Daoy (cell line): ENCODE measurements at places on chromosomes 1 and 21. TPM values are rescaled to one million over a fixed set of nuclear protein-coding genes. Genes with fewer than 3 reads are reported as not detected.

PGD gene
- total RNA-seq = 78.7 and 82.7 TPM in 2 replicates

ZNF691 gene
- 10.3 and 11.8 TPM in 2 replicates for total RNA-seq

GJB3 gene
- total RNA-seq = not detected in 2 replicates

CD48 gene
- not detected in 2 replicates for total RNA-seq

GFI1 gene
- total RNA-seq = 0.06 and 0.30 TPM in 2 replicates

RNU1-2 gene
- total RNA-seq = 306 and 832 TPM in 2 replicates

NKAIN1 gene
- total RNA-seq = 0.27 and 0.63 TPM in 2 replicates

PARP1 gene
- 237 and 242 TPM in 2 replicates for total RNA-seq

KCNJ9 gene
- total RNA-seq = not detected in 2 replicates

OR6N1 gene
- total RNA-seq = not detected in 2 replicates

FCRL2 gene
- not detected in 2 replicates for total RNA-seq

DNA sequence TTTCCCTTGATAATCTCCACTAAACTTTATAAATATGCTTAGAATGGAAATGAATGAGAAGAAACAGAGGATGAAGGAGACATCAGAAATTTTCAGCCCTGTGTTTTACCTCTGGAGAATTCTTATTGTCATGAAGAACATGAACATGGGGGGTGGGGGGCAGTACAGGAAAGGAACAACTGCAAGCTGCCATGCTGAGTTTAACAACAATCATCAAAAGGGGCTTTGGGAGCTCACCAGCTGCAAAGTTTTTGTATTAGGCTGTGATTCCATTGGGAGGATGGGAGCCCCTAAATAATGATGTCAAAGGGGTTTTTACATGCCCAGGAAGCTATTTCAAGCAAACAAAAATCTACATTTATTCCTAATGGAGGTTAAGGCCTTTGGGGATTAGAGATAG is 103.3 kb downstream of the AKT3 start:
- no peak for DNase-seq

- no peak for DNase-seq
Measured at GRCh38 chr21:27536319-27536718, 569.4 kb upstream of the ADAMTS5 start.

DNA sequence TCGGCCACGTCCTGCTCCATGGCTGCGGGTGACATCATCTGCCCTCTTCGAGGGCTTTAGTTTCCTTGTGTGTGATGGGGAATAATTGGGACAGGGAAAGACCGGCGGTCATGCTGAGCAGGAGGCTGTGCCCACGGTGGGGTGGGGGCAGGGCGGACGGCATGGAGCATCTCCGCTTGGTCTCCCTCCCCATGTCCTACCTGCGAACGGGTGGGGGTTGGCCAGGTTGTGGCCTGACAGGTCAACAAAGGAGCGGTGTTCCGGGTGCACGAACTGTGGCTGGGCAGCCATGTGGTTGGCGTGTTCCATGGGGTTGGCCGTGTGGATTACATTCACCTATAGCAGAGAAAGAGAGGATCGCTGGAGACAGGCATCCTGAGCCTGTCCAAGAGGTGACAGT is 80.0 kb downstream of the PIK3CD start:
- no peak for DNase-seq

GRCh38 chr21:42145569-42146272 is 73.2 kb upstream of the ABCG1 start:
- DNase-seq = peak; percentile 68

DNA sequence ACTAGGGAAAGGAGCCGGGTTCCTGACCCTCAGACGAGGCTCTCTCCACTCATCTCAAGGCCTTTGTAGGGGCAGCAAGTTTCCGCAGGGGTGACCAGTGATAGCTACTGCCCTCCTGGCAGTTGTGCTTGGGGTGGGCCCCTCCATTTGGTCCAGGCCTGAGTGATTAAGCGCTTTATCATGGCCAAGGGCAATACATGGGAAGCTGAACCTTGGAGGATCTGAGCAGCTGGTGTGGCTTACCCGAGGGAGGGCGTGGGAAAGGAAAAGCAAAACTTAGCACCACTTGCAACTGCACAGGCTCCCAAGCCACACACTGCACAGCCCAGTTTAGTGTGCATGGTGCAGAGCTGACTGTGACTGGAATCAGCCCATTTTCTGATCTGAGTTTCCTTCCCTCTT is 47.8 kb downstream of the GADD45A start:
- peak; percentile 61 for DNase-seq

DNA sequence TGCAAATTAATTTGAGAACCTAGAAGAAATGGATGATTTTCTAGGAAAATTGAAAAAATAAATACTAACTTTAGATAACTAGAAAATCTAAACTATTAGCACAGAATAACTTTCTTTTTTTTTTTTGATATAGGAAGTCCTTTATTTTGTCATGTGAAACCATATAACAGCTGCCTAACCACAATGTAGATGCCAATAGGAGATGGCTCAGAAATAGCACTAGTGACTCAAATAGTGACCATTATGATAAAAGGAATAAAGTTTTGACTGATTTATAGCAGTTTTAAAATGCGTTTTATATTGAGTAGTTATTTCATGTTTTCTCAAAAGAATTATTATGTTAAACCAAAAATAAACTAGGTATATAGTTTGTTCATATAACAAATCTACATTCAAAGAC is 158.0 kb upstream of the CACYBP start:
- DNase-seq = no peak

DNA sequence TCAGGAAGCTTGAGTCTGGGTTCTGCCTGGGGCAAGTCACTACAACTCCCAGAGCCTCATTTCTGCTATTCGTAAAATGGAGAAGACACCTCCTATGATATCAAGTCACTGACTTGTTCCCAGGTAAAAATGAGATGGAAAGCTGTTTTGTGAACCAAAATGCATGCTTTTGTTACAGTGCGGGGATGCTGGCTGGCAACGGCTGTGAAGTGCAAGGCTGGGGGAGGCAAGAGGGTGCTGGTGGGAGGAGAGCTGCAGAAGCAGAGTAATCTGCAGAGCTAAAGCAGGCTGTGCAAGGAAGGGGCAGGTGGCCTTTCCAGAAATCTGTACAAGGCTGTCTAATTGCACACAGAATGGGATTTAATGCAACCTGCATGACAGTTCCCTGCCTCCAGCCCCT is 150.9 kb downstream of the CNIH3 start:
- DNase-seq = no peak

DNA sequence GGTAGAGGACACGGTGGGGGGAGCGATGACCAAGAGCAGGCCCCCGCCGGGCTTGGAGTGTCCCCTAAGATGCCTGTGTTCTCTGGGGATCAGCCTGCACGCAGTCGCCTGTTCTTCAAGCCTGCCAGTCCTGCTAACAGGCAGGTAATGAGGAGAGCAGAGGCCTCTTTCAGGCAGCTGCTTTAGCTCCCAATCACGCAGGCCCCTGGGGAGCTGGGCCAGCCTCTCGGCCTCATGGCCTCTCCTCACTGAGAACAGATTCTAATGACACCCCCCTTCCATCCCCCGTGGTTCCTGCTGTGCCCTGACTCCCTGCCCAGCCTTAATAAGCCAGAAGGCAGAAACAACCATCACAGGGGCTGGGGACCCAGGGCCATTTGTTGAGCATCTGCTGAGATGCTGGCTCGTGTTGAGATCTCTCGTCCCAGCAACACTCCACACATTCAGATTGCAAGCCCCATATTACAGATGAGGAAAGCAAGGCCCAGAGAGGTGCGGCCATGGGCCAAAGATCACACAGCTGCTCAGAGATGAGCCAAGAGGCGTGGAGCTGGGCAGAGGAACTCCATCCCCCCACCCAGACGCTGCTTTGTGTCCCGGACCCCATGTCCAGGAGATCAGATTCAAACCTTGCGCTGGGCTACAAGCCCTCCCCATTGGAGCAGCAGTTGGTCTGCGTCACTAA is 71.6 kb upstream of the CASZ1 start:
- DNase-seq = no peak

- no peak for DNase-seq
Measured at GRCh38 chr21:27219068-27219467, 252.2 kb upstream of the ADAMTS5 start.

- DNase-seq = no peak
Measured at GRCh38 chr1:109385417-109385816, 12.3 kb downstream of the SORT1 start.

GRCh38 chr1:221335161-221336101 is 406.5 kb downstream of the DUSP10 start:
- DNase-seq = peak; percentile 69

DNA sequence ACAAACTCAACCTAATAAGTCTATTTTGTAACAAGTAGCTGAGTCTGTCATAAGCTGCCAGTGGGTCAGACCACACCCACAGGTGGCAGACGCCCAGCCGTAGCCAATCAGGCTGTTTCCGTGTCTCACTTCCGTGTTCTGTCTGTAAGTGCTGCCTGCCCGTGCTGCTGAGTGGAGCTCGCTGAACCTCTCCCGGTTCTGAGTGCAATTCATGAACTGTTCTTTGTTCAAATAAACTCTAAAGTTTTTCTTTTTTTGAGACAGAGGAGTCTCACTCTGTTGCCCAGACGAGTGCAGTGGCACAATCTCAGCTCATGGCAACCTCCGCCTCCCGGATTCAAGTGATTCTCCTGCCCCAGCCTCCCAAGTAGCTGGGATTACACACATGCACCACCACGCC is 25.1 kb downstream of the POFUT2 start:
- DNase-seq = peak; percentile 2

- peak; percentile 47 for DNase-seq
Measured at GRCh38 chr1:116971965-116972673, 29.4 kb upstream of the CD101 start.

- peak; percentile 65 for DNase-seq
Measured at GRCh38 chr21:41614511-41614910, 106.6 kb upstream of the TMPRSS2 start.

DNA sequence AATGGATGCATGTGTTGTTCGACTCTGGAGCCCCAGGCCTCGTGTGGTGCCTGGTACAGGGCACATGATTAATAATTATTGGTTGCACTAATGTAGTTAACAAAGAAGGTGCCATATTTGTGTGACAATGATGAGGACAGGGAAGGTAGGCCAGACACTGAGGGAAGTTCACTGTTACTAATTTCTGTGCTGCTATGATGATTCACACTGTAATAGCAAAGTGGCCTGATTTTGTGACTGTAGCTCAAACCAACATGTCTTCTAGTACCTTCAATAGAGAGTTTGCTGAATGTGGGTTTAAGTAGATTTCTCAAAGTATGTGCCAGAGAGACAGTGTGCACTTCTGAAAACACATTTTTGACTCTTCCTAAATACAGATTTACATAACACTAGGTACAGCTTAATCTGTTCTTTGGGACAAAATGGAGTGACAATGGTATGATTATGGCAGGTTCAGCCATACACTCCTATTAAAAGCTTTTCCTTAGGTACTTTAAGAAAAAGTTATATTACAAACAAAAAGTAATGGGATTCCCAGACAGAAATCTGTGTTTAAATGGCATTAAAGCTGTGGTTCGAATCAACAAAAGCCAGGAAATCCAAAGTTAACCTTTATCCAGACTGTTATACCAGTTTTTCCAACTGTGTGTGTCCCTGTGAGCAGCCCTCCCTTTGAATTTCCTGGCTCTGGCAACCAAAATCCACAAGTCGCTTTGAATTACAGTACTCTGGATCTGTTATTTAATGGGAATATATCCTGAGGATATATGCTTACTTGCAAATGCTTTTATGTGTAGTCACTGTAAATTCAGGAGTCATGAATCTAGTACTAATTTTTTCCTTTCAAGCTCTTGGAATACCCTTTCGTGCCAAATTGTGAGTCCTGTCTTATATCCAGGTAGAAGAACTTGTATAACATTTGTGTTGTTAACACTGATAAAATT is 277.1 kb upstream of the SGIP1 start:
- DNase-seq = no peak

GRCh38 chr21:36610201-36610600 is 88.7 kb upstream of the SIM2 start:
- DNase-seq = no peak

DNA sequence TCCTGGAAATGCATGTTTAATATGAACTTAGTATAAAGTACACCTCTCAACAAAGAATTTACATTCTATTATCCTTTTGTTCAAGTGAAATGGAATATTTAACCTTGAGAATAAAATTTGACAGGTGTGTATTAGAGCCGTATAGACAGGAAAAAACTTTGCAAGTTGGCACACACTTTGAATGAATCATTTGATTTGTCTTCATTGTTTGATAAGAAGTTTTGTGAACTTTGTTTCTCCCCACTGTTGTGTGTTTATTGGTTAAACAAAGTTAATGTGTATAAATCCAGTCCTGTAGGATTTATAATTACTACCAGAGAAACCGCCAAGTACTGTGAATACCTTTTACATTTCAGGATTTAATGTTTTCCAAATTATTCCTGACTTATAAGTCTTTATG is 2.0 kb downstream of the SYDE2 start:
- no peak for DNase-seq

DNA sequence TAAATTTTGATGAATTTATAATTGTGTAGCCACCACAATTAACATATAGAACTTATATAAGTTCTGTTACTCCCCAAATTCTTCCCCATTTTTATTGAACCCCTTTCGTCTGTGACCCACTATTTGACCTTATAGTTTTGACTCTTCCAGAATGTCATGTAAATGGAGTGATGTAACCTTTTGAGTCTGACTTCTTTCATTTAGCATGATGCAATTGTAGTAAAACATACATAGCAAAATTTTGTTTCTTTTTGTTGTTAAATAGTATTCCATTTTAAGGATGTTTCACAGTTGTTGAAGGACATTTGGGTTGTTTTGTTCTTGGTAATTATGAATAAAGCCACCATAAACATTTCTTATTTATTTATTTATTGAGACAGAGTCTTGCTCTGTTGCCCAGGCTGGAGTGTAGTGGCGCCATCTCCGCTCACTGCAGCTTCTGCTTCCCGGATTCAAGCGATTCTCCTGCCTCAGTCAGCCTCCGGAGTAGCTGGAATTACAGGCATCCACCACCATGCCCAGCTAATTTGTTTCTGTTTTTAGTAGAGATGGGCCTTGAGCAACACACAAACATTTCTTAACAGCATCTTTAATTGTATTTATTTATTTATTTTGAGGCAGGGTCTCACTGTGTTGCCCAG is 33.6 kb downstream of the RPRD2 start:
- no peak for DNase-seq

DNA sequence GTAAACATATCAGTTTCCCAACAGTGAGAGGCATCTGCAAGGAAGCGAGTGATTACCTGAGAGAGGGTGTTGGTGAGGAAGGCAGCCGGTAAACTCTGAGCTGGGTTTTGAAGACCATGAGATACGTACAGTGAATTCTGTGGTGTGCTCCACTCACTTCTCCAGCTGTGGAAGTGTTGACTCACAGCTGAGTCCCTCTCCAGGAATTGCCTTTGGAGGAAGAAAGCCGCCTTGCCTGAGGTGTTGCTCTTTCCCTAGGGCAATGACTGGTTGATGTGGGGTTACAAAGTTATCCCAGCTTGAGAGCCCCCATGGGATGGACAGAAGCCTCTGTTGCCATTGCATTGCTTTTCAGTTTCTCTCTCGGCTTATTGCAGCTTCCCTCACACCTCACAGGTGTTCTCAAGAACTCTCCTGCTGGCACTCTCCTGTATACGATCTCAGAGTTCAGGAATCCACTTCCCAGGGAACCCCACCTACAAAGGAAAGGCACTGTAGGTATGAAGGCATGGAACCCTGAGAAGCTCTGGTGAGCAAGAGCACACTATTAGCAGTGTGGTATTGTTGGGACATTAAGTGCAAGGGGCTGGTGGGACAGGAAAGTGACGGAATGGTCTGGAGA is 10.8 kb downstream of the NHLH1 start:
- DNase-seq = peak; percentile 53
